ENCODE measurements at places on chromosomes 1 and 21.

GRCh38 chr1:72140222-72140621 lies 142.1 kb downstream of the NEGR1 start:
- no peak for DNase-seq

DNA sequence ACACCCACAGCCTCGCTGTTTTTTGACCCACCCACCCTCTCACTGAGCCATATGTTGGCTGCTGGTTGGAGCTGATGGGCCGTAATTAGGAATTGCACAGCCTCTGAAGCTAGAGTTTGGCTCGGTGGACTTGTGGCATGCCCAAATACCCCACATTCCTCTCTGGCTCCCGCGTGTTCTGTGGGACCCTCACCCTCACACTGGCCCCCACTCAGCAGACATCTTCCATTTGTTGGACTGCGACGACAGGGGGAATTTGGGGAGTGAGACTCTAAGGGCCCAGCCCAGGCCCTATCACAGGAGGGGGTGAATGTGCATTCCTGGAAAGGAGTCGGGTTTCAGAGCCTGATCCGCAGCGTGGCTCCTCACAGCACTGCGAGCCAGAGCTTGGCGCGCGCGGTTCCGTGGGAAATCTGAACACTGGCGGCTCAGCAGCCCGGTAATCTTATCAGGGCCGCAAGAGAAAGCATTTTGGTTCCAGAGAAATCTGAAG lies 5.2 kb downstream of the RCSD1 start:
- no peak for DNase-seq

- DNase-seq: no peak
Observed at GRCh38 chr1:61287734-61288133, 205.4 kb downstream of the NFIA start.

DNA sequence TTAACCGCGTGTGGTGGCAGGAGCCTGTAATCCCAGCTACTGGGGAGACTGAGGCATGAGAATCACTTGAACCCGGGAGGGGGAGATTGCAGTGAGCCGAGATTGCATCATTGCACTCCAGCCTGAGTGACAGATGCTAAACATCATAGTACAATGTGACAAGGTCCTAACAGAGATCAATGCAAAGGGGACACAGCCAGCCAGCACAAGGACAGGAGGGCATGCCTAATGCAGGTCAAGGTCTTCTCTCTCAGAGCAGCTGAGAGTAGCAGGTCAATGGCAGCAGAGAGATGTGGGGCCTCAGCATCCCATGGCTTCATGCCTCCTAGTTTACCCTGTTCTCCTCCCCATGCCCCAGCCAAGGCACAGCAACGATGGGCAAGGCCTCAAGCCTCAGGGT lies 3.0 kb upstream of the SMIM11 start:
- DNase-seq: no peak

DNA sequence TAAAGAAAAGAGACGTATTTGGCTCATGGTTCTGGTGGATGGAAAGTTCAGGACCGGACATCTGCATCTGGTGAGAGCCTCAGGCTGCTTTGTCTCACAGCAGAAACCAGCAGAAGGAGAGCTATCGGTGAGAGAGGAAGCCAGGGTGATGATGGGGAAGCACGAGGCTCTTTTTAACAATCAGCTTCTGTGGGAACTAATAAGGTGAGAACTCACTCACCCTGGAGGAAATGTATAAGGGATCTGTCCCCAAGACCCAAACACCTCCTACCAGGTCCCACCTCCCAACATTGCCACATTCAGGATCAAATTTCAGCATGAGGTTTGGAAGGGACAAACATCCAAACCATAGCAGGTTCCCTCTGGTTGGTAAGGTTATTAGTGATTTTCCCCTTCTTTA lies 32.8 kb downstream of the ASTN1 start:
- no peak for DNase-seq

DNA sequence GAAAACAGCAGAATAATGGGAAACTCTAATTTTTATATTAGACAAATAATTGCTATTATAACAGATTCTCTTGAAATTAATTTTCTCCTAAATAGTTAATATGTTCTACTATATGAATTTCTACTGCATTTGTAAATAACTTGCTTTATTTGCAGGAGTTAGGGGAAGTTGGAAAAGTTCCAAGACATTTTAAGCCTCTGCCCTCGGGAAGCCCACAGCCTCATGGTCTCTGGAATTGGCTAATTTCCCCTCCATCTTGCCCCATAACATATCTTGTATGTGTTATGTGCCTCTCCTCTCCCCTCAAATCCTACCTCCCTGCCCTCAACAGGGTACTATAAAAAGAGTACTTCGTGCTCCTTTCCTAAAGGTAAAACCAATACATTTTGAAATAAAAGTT lies 271.4 kb upstream of the NR5A2 start:
- no peak for DNase-seq

- no peak for DNase-seq
Observed at GRCh38 chr1:1531947-1532346, 8.5 kb downstream of the TMEM240 start.

- no peak for DNase-seq
Observed at GRCh38 chr1:64936956-64937355, 29.4 kb downstream of the JAK1 start.

DNA sequence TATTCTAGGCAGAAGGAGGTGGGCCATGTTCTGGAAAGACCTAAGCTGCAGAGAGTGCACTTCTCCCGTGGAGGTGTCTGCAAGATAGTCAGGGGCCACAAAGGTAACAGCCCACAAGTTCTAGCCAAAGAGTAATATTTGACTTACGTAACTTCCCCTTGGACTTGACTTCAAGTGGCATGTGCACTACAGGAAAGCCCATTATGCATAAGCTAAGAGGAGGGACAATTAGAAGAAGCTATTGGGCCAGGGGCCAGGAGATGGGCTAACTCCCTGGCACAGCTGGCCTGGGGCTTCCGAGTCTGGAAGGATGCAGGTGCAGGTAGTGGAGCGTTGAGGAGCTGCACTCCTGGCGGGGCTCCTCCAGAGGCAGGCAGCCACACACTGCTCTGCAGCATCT lies 58.3 kb downstream of the ERG start:
- no peak for DNase-seq

DNA sequence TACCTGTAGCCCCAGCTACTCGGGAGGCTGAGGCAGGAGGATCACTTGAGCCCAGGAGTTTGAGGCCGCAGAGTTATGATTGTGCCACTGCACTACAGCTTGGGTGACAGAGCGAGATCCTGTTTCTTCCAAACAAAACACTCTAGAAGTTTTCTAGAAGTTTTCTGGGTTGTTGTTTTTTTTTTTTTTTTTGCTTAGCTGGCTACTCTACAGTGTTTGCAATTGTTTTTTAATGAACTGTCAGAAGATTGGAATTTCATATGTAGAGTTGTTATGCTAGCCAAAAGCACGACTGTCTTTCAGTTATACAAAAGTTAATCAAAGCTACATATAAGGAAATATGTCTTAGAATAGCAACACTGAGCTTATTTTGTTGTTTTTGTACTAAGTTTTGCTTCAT lies 30.9 kb upstream of the NEXN start:
- no peak for DNase-seq

DNA sequence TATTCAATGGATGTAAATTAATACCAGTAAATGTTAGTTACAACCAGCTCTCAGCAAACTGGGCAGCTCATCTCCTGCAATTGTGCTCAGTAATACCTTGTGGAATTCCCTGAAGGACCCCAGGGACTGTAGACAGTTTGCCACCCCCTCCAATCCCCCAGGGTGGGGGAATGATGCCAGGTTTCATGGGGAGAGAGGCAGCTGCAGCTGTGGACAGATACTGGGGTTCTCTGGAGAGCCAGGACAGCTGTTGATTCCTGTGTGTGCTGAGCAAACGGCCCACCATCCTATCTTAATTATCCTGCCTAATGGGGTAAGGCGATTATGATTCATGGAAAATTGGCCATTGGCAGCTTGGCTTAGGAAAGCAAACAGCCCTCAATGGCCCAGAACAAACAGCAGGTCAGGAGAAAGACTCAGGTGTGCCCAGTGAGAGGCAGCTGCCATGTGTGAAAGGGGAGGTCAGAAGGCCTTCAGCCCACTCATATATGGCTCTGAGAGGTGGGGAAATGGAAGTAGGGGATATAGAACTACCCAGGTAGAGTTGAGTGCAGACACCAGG lies 148.9 kb upstream of the CTTNBP2NL start:
- no peak for DNase-seq

- DNase-seq: no peak
Observed at GRCh38 chr1:17790383-17791054, 35.4 kb downstream of the ACTL8 start.

DNA sequence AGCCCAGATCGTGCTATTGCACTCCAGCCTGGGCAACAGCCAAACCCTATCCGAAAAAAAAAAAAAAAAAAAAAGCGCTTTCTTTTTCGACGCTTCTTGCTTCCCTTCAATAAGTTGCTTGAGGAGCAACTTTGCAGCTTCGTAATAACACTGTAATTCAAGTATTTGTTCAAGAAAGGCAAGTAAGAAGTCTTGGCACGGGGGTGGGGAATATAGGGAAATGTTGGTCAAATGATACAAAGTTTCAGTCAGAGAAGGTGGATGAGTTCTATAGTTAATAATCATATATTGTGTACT lies 871 bp upstream of the PSMA5 start:
- DNase-seq: no peak

DNA sequence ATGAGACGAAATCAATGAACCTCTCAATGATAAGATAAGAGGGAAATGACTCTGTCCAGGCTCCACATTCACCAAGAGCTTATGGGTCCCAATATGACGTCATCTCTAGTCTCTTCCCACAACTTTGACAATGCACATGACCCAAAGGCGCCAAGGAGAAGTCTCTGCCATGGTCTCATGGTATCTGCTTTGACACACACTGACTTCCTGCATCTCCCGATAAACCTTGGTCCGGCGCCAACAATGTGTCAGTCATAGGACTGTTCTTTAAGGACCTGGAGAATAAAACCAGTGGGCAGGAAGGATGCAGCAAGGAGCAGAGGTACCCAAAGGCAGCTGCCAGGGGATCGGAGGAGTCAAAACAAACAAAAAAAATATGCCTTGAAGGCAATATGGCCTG lies 46.9 kb upstream of the TMEM51 start:
- no peak for DNase-seq

- no peak for DNase-seq
Observed at GRCh38 chr1:164823486-164824279, 264.7 kb downstream of the PBX1 start.

DNA sequence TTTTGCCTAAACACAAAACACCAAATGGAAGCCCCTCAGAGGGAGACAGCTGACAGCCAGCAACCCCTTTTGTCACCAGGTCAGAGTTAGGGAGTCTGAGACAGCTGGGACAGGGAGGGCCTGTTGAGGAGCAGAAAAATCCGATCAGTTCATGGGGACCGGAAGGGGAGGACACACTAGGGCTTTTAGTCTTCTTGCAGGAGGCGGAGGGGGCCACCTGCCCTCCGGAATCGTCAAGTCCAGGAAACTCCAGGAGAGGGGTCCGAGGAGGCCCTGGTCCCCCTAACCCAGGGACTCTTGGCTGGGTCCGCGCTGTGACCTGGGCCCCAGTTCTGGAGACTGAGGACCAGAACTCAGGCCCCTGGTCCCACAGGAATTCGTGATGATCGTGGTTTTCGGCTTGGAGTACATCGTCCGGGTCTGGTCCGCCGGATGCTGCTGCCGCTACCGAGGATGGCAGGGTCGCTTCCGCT lies 34.2 kb downstream of the KCNQ4 start:
- DNase-seq: no peak

- DNase-seq: no peak
Observed at GRCh38 chr1:21816602-21817302, 4.7 kb downstream of the LDLRAD2 start.

DNA sequence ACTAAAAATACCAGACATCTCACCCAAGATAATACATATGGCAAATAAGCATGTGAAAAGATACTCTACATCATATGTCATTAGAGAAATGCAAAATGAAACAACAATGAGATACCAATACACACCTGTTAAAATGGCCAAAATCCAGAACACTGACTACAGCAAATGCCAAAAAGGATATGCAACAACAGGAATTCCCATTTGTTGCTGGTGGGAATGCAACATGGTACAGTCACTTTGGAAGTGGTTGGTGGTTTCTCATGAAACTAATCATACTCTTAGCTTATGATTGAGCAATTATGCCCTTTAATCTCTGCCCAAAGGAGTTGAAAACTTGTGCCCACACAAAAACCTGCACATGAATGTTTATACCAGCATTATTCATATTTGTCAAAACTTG lies 6.4 kb upstream of the RGS2 start:
- no peak for DNase-seq

DNA sequence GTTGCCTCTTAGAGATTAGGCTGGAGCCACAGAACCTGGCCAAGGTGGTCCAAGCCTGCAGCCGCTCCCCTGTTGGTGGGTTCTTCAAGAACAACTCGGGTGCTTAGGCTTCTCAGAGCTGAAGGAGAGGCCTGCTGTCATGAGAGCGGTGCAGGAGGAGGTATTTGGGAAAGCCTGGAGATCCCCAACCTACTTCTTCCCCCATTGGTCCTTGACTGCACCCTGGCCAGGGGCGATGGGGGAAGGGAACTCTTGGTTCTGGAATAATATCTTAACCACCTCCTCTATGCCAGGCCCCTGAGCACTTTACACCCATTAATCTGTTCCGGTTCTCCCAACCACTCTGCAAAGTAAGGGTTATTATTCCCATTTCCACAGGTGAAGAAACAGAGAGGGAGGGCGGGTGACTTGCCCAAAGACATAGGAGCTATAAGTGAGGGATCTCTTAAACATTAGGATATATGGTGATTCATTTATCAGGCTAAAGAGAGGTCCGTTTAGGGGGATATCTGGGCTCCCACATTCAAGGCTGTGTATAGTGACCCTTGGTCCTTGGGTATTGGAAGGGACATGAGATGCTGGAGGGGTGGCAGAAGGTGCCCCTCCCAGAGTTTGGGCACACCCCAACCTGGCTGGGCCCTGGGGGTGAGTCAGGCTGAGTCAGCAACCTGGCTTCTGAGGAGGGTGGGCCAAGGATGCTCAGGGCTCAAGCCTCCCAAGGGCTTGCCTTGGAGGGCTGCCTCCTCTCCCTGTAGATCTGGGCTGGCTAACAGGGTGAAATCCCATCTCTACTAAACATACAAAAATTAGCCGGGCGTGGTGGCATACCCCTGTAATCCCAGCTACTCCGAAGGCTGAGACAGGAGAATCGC lies 5.2 kb downstream of the TRNP1 start:
- no peak for DNase-seq

DNA sequence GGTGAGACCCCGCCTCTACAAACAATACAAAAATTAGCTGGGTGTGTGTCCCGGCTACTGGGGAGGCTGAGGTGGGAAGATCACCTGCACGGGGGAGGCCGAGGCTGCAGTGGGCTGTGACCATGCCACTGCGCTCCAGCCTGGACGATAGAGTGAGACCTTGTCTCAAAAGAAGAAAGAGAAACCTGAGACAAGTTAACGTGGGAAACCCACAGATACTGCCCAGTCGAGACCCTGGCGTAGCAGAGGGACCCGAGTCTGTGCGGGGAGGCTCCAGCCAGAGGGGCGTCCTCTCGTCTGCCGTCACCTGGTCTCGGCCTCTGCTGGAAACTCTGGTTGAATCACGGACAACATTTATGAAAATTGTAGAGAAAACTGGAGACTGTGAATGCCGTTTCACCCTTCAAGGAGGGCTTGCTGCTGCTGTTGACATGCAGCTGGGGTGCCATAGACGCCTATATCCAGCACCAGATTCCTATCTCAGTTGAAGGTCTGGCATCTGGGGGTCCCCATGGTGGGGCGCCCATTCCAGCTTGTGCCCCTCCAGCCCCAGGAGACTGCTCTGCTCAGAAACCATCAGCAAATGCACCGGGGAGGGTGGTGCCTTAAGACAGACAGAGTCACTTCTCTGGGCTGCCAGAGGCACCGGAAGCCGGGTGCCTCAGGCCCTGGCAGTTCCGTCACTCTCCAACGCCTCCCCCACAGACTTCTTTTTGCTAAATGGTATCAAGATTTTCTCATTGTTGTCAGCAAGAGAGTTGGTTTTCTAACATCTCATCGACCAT lies 13.6 kb upstream of the CDK11B start:
- DNase-seq: no peak

- no peak for DNase-seq
Observed at GRCh38 chr1:48469616-48470480, 2.2 kb downstream of the SPATA6 start.
